ENCODE measurements at places on chromosomes 2 and 18. TPM values are rescaled to one million over a fixed set of nuclear protein-coding genes. Genes with fewer than 3 reads are reported as not detected.

The TMEM17 gene
- total RNA-seq: 5.3 TPM

The RAX gene
- total RNA-seq: not detected

The SP140 gene
- under 0.01 TPM for total RNA-seq

The MRO gene
- 3.8 TPM for total RNA-seq

The RGPD4 gene
- not detected for total RNA-seq

The FOXD4L1 gene
- not detected for total RNA-seq

The IL36G gene
- total RNA-seq: not detected

The TCF23 gene
- not detected for total RNA-seq

All from melanocyte of skin (primary cell).